ENCODE measurements at places on chromosomes 6 and 20. TPM values are rescaled to one million over a fixed set of nuclear protein-coding genes. Genes with fewer than 3 reads are reported as not detected.

- DNase-seq, result no peak
Measured at GRCh38 chr20:9344083-9344920, 170.1 kb upstream of the LAMP5 start.

DNA sequence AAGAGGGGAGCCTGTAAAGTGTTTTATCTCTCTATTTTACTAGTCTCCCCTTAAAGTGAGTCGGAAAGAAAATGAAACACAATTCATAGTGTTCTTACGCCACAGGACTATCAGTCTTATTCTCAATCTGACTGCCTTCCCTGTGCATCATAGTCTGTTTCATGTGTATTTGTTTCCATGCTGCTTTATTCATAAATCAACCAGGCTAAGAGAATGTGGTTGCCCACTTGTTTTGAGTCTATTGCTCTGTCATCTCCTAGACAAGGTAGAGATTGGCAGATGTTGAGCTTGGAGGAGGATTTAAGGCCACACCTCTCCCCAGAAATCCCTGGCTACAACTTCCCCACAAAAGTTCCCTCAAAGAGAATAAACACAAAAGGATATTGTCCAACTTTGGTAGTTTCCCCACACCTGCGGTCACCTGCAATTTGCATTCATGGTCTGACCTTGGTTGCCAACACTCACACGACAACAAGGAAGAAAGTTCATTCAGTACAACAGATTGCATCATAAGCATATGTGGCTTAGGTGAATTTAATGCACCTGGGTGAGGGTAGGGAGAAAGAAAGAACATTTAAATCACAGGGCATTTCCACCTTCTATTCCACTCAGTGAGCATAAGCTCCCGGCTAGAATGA, 167.1 kb upstream of the FBXL4 start:
- DNase-seq, result no peak

- no peak for DNase-seq
Measured at GRCh38 chr6:167589615-167589940, 237.1 kb upstream of the AFDN start.

GRCh38 chr6:71502956-71503355, 214.3 kb downstream of the OGFRL1 start:
- DNase-seq, result no peak

The GPX5 gene
- 0.10 TPM for polyA plus RNA-seq
